ENCODE measurements at places on chromosomes 16 and 17.

DNA sequence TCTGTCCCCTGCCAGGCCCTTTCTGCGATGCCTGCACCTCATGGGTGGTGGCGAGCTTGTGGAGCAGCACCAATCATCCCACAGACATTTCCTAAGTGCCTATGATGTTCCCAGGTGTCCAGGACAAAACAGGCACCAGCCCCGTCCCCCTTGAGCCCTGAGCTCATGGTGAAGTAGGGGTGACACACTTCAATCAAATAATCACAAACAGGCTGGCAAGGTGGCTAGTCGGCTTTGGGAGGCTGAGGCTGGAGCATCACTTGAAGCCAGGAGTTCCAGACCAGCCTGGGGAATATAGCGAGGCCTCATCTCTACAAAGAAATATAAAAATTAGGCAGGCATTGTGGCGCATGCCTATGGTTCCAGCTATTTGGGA, 748 bp upstream of the PRSS8 start:
- no peak for DNase-seq

- no peak for DNase-seq
These were observed 43.3 kb upstream of the GFOD2 start for GRCh38 chr16:67762385-67762784.

- no peak for DNase-seq
These were observed 151.7 kb downstream of the PRKCB start for GRCh38 chr16:23987443-23987842.

DNA sequence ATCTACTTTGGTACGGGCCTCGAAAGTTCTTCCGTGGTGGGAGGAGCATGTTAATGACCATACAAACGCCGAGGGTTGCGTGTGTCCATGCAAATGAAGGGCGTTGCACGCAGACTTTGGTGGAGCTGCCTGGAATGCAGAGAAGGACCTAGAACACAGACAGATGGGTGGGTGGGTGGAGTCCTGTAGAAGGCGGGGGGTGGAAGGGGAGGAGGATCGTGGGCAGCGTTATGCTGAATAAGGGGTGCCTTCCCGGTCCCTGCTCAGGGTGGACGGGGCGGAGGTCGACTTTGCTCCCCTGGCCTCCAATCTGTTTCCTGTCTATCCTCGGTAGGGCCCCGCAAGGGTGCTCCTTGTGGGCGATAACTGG, 795 bp upstream of the PAQR4 start:
- DNase-seq, result no peak

- no peak for DNase-seq
These were observed 567 bp downstream of the SOX9 start for GRCh38 chr17:72121164-72122009.

GRCh38 chr17:48704361-48705248, 17.7 kb downstream of the PRAC1 start:
- no peak for DNase-seq

DNA sequence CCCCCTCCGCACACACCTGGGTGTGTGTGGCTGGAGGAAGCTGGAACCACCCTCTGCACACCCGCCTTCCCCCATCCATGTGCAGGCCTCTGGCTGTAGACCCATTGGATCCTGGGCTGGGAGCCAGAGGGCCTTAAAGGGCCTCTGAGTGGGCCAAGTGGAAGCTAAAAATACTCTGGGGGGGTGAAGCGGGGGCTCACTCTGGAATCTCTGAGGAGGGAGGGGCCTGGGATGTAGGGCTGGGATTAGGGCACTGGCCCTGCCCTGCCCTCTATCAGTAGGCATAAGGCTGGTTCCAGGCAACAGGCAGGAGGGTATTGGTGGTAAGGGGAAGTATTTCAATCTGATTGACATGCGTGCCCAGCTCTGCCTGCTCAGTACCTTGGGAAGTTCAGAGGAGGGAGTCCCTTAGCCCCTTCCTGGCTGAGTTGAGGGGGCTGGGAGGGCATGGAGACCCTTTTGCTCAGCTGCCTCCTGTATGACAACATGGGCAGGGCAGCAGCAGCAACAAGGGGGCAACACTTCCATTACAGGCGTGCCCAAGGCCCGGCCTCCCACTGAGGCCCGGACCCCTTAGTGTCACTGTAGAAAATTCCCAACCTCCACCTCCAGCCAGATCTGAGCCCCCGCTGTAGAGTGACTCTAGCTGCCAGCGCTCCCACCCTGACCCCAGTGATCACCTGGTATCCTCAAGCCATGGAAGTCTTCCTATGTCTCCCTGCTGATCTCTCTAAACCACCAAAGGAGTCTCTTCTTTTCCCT, 5.2 kb downstream of the ITGA3 start:
- DNase-seq, result no peak

- DNase-seq, result no peak
These were observed 21.5 kb downstream of the SRP68 start for GRCh38 chr17:76050538-76051467.

- no peak for DNase-seq
These were observed 22.5 kb downstream of the DNAI2 start for GRCh38 chr17:74296548-74296936.

GRCh38 chr17:76843703-76844484, 24.3 kb upstream of the MGAT5B start:
- no peak for DNase-seq

GRCh38 chr16:65783709-65784474, 582.6 kb upstream of the CDH5 start:
- DNase-seq, result no peak

GRCh38 chr16:56864960-56865359, at the start of gene SLC12A3:
TSS of gene SLC12A3 (plus strand) at chr16:56865207. CDS start at chr16:56865236, 29 bp downstream.
- no peak for DNase-seq

DNA sequence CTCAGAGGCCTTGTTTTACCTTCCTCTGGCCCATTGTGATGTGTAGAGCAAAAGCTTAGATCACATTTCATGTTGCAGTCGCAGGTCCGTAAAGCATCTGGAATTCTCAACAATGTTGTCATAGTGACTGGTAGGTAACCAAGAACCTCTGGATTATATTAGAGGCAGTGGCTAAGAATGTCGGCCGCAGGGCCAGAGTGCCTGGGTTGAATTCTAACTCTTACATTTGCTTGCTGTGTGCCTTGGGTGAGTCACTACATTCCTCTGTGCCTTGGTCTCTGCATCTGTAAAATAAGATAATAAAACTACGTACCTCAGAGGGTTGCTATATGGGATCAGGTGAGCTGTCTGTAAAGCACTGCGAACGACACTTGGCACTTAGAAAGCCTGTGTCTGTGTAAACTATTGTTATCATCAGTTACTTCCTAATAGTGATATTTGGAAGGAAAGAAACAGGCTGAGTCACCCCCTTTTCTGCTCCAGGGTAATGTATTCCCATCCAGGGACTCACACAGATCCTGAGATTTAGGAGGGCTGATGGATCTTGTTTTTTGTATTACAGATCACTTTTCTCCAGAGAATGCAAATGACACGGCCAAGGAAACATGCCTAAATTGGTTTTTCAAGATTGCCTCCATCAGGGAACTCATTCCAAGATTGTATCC, 52.2 kb downstream of the VPS35L start:
- DNase-seq, result no peak

GRCh38 chr17:45225964-45226530, 4.4 kb downstream of the FMNL1 start:
- DNase-seq, result no peak

DNA sequence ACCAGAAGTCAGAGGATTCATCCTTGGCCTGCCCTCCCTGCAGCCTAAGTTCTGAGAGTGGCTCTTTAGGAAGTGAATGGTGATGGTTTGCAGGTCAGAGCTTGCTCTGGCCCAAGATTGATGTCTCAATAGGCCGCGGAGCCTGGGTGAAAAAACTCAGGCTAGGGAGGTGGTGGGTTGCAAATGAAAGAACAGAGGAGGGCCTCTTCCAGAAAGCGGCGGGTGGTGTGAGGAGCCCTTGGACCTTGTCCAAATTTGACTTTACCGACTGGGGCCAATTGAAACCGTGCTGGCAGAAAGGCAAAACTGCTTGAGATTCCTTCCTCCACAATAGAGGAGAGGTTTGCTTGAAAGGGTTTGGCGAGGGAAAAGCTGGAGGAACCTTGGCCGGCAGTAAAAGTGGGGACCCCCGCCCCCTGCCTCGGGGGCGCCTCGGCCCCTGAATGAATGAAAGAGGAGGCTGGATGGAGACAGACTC, 331.3 kb downstream of the SEC14L1 start:
- no peak for DNase-seq

DNA sequence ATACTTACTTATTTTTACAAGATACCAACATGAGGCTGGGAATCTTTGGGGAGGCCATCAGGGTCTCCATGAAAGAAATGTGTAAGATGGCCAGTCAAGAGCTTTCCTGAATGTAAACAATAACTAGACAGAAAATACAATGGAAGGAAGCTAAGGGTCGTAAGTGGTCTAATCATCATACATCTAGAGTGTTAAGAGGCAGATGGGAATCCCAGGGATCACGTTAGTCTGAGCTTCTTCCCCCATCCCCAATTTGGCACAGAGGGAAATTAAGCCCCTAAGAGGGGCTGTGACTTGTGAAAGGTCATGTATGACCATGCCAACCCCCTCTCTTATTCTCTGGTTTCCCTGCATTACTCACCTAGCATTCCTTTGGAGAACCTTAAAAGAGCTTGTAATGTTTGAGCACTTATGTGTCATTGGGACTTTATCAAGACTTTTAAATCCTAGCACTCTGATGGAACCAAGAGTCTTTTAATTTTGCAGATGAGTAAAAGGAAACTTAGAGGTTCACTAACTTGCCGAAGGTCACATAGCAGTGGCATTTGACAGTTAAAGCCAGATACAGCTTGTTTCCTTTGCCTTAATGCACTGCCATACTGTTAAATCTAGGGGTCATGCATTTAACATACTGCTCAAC, 46.1 kb downstream of the DCUN1D3 start:
- no peak for DNase-seq

- DNase-seq, result no peak
These were observed 50.1 kb downstream of the RHOT1 start for GRCh38 chr17:32192379-32192778.

- DNase-seq, result no peak
These were observed 443.6 kb downstream of the WWOX start for GRCh38 chr16:78543023-78543422.

DNA sequence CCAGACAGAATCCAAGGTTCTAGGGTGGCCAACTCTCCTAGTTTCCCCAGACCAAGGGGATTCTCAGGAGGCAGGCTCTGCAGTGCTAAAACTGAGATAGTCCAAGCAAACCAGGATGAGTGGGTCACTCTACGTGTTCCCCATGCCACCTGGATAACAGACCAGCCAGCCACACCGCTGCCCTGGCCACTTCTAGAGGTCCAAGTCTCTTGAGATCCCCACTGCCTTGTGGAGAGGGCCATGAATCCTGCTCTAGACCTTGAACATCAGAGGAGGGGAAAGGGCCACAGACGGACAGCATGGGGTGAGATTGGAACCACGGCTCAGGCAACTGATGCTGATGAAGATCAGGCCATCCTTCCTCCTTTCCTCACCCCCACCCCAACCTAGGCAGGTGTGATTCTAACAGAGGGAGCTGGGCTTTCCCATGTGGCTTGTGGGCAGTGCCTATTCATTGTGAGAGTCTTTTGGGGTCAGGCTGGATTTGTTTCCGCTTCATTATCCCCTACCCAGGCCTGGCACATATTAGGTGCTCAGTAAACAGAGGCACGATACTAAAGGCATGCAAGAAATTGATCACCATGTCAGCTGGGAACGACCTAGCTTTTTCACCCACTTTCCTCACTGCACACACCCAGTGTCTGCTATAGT, 16.8 kb upstream of the TVP23A start:
- DNase-seq, result no peak

DNA sequence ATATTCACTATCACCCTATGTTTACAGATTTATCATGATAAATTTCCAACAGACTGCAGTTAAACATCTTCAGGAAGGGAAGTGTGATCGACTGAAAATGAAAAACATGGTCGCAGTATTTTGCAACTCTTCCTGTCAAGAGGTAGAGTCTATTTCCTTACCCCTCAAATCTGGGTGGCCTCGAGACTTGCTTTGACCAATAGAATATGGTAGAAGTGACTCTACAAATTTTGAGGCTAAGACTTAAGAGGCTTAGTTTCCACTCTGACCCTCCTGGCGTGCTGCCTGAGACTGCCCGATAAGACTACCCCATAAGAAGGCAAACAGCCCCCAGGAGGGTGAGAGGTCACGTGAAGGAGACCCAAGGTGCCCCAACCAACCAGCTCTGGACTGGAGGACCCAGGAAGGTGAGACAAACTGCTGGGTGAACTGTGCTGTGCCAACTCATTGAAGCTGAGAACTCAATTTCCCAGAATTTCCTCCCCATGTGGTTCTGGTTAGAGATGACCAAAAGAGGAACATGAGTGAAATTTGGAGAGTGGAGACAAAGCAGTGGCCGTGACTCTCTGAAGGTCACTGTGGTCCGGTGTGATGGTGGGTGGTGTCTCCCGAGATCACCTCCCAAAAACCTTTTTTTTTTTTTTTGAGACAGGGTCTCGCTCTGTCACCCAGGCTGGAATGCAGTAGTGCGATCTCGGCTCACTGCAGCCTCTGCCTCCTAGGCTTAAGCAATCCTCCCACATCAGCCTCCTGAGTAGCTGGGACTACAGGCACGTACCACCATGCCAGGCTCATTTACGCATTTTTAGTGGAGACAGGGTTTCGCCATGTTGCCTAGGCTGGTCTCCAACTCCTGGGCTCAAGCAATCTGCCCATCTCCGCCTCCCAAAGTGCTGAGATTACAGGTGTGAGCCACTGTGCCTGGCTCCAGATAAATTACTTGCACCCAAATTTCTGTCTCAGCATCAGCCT, 38.2 kb upstream of the LITAF start:
- DNase-seq, result no peak

DNA sequence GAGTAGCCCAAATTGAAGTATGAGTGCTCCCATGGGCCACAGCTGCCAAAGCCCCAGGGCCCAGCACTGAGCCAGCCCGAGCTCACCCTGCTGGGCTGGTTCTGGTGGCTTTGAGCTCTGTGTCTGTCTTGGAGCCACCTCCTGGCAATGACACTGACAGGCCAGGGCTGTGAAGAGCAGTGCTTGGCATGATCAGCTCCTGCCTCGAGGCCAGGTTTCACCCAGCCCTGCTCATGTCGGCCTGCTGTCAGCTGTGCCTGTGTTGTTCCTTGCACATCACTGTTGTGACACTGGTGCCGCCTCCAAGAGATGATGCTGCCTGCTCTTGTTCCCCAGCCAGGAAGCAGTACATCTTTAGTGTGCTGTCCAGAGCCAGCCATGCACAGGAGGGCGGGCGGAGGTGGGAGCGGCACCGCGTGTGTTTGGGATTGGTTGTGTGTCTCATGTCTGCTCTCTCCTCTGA, 26.0 kb downstream of the PLD6 start:
- no peak for DNase-seq

DNA sequence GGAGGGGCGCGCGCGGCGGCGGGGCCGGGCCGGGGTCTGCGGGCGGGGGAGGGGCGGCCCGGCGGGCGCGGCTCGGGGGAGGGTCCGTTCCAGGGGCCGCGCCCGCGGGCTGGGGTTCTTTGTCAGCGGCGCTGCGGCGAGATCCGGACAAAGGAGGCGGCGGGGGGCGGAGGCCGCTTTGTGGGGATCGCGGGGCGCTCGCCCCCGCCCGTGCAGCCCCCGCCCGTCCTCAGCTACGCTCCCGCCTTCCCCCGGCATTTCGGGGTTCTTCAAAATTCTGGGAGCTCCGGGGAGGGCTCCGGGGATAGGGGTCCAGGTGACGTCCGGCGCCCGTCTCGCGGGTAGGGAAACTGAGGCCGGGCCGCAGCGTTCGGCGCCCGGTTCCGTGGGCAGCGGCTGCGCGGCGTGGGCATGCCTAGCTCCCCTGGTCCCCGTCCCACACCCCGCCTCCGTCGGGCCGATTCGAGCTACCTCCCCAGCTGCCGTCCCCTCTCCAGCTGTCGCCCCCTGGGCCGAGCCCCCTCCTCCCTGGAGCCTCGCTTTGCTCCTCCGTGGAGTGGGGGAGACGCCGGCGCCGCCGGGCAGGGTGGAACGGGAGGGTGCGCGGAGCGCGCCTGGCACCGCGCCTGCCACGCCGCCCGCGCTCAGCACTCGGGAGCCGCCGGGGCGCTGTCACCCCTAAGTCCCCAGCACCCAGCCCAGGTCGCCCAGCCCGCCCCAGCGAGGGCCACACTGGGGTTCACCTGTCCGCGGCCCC, 546 bp downstream of the SNN start:
- DNase-seq, result no peak

All from GOT3 (cell line).